Stimulated activated naive CD4-positive, alpha-beta T cell treated with Interleukin-2 at 50 U/mL for 16 hours (primary cell): ENCODE measurements at places on chromosomes 12 and 14.

DNA sequence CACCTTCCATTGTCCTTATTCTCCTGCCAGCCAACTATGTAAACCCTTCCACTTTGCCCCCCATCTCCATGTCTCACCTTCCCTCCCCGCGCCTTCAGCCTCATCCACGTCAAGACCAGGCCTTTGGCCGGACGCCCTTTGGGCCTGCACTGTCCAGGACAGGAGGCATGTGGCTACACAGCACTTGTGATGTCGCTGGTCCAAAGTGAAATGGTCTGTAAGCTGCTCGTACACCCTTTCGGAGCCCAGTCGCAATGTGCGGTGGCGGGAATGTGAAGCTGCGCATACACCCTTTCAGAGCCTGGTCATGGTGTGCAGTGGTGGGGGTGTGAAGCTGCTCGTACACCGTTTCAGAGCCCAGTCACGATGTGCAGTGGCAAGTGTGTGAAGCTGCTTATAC, 247.9 kb upstream of the RGS6 start:
- no peak for DNase-seq

- DNase-seq, result no peak
These were observed 103.0 kb downstream of the SAMD4A start for GRCh38 chr14:54669721-54670561.

GRCh38 chr12:12138203-12139154, 67.7 kb downstream of the BCL2L14 start:
- DNase-seq, result no peak

- DNase-seq, result no peak
These were observed 1.2 kb downstream of the ITGA5 start for GRCh38 chr12:54417712-54418440.

GRCh38 chr12:8906266-8907180, 7.8 kb upstream of the PHC1 start:
- no peak for DNase-seq
